ENCODE measurements at places on chromosomes 12 and 14. TPM values are rescaled to one million over a fixed set of nuclear protein-coding genes. Genes with fewer than 3 reads are reported as not detected.
A peak's percentile ranks its signal among the peaks of the same experiment; 100 is the strongest.

The PTPRO gene
- polyA plus RNA-seq = 71.8 TPM

DNA sequence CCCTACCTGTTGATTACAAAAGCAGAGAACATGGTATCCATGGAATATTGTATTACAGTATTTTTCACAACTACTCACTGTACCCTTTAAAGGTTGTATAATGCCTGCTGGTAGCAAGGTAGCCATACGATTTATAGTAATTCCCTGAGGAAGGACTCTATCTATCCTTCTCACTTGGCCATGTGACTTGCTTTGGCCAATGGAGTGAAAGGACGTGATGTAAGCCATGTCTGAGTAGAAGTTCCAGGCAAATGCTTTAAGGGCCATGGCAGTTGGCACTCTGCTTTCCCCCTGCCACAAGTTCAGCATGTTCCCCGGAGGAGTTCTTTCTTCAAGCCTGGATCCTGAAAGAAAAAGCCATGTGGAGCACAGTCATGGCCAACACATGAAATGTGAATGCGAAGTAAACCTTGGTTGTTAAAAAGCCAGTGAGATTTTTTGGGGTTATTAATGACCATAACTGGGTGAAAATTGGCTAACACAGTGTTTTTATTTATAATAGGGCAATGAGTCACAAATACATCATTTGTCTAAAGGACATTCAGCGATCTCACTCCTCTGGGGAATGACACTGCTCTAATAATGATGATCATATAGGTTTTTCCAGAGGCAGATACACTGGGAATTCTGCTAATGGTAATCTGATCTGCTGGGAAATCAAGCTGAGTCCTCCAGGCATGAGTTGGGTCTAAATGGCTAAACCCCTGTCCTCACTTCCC lies 67.4 kb upstream of the SLC38A2 start:
- DNase-seq = no peak

DNA sequence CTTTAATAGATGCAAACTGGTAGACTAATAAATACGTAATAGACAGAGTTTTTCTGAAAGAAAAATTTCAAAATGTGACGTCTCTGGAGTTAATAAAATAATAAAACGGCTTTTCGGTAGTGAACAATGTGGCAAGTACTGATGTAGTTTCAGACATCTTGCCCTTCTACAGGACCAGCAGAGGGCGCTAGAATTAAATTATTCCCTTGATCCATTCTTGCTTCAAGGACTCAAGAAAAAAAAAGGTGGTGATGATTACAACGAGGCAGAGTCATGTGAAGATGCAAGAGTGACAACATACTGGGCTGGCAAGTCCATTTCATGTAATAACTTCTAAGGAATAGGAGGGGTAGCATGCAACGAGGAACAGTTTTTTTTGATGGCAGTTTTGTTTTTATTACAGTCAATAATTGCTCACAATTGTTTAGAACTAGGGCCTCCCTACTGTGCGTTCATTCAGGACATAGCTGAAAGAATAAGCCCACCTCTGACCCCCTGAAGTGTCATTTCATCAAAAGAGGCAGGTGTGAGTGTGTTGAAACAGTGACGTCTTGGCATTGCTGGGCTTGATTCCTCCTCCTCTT lies 101.0 kb upstream of the GZMB start:
- DNase-seq = peak; percentile 54

The MYF6 gene
- 3.5 TPM for polyA plus RNA-seq

The KRT80 gene
- not detected for polyA plus RNA-seq

GRCh38 chr12:116266168-116266601 lies 11.3 kb downstream of the MED13L start:
- no peak for DNase-seq

DNA sequence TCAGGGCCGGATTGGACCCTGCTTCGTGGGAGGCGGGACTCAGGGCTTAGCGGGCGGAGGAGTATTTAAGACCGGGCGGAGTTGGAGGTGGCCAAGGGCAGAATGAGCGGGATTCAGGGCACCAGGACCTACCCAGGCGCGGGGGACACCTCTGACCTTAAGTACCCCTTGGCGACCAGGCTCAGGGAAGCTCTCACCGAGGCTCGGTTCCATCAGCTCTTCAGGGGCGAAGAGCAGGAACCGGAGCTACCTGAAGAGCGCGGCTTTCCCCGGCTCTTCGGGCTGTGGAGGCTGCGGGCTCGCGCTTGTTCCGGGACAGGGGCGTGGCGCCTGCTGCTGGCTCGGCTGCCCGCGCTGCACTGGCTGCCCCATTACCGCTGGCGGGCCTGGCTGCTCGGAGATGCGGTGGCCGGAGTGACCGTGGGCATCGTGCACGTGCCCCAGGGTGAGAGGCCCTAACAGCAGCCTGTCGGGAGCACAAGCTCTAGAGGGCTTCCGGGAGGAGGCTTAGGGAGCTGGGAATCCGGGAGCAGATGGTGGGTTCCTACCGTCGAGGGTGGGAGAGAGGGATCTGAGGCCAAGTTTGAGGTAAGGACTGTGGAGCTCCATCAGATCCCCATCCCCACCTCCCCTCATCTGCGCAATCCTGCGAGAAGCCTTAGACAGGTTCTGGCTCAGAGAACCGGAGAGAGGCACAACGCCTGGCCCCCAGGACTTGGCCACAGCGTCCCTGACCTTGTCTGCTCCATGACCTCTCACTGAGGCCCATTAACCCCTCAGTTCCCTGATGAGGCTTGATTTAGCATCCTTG lies 8.4 kb downstream of the ARHGEF25 start:
- no peak for DNase-seq

The ACSS3 gene
- 10.6 TPM for polyA plus RNA-seq

The DENND5B gene
- polyA plus RNA-seq = 22.2 TPM

The CEBPE gene
- polyA plus RNA-seq = not detected
